Dorsolateral prefrontal cortex (tissue), 122 donors: ENCODE measurements at places on chromosomes 1 and 21.

DNA sequence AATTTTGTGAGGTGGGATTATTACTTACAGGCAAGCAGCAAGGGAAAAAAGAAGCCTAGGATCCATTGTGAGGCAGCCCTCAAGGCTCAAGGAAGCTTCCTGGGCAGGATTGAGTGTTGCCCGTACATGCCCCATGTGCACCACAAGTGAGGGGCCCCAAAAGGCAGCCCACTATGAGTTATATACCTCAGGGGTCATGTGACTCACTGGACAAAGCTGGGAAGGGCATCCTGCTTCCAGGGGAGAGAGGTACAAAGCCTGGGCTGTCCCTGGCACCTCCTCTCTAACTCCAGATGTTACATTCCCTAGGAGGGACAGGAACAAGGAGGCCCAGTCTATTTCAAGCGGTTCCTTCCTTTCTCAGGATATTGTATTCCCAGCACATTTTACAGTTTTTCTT is 34.0 kb upstream of the CD1D start:
- DNase-seq = no peak

GRCh38 chr1:169860187-169860586 is 33.5 kb downstream of the SCYL3 start:
- DNase-seq = no peak

DNA sequence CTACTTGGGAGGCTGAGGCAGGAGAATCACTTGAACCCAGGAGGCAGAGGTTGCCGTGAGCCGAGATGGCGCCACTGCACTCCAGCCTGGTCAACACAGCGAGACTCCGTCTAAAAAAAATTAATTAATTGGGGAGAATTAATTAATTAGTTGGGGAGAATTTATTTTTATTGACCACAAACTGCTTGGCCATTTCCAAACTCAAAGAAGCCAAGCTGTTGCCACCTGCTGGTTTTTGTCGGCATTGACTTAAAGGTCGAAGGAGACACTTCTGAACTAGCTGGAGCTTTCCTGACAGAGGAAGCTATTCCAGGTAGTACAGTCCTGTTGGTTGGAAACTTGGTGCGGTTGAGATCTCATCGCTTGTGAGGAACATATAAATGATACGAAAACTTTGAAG is 13.1 kb downstream of the MAP1LC3C start:
- no peak for DNase-seq

- no peak for DNase-seq
These were observed 114.3 kb upstream of the GRIK3 start for GRCh38 chr1:37148663-37149062.

- DNase-seq = no peak
These were observed 76.5 kb downstream of the VWA5B1 start for GRCh38 chr1:20367116-20367585.
